Activated T-cell treated with anti-CD3 and anti-CD28 coated beads, Interleukin-2, amount 50 U/mL, for 1 hour (primary cell): ENCODE measurements at places on chromosomes 2 and 18.

GRCh38 chr2:195477248-195477995, 179.6 kb upstream of the SLC39A10 start:
- no peak for DNase-seq

- DNase-seq = no peak
These were observed 19.4 kb upstream of the DSC3 start for GRCh38 chr18:31061945-31062344.

- no peak for DNase-seq
These were observed 97.5 kb upstream of the LDLRAD4 start for GRCh38 chr18:13120983-13121441.

GRCh38 chr2:114222344-114222743, 220.1 kb upstream of the DPP10 start:
- no peak for DNase-seq

DNA sequence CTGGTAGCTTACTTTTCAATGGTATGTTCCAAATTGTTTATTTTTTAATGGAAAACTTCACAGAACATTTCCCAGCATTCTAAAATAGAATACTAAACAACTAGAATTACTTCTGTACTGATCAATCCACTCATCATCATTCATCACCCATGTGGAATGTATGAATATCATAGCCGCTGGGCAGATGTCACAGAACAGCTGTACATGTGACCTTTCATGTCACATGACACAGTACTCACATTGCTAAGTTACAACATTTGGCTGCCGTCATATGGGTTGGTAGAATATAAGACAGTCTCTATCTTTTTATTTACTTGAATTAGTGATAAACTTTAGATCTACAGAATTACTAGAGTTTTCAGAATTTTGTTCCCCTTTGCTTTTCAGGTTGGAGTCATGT, 387.6 kb downstream of the ZEB2 start:
- no peak for DNase-seq
